Mucosa of descending colon (tissue), 3 donors: ENCODE measurements at places on chromosomes 6 and 20. TPM values are rescaled to one million over a fixed set of nuclear protein-coding genes. Genes with fewer than 3 reads are reported as not detected.

- DNase-seq, result no peak
These were observed 10.1 kb downstream of the CD164 start for GRCh38 chr6:109372130-109372529.

DNA sequence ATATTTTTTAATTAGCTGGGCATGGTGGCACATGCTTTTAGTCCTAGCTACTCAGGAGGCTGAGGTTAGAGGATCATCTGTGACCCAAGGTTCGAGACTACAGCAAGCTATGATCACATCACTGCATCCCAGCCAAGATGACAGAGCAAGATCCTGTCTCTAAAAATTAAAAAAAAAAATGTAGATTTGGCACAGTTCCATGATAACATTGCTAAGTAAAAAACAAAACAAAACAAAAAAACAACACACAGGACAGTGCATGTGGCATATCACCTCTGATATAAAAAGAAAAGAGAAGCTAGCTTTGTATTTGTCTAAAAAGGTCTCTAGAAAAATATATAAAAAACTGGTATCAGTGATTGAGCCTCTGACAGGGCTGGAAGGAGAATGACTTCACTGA is 24.6 kb downstream of the RNF24 start:
- DNase-seq, result no peak

DNA sequence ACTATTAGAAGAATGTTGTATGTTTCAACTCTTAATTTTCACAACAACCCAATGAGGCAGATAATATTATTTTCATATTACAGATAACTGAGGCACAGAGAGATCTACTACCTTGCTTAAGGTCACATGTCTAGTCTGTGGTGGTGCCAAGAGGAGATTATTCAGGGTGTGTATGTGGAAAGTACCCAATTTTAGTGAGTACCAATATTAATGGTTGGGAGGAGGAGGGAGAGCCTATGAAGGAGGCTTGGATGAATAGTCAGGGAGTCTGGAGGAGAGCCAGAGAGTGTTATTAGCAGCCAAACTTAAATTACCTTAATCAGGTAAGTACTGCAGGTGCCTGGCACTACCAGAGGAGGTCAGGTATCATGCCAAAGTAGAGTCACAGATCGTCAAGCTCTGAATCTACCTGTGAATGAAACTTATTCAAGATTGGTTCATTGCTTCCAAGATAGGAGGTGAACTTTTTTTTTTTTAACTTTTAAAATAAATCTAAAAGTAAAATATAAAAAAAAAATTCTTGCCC is 10.9 kb upstream of the CALHM6 start:
- DNase-seq, result no peak

DNA sequence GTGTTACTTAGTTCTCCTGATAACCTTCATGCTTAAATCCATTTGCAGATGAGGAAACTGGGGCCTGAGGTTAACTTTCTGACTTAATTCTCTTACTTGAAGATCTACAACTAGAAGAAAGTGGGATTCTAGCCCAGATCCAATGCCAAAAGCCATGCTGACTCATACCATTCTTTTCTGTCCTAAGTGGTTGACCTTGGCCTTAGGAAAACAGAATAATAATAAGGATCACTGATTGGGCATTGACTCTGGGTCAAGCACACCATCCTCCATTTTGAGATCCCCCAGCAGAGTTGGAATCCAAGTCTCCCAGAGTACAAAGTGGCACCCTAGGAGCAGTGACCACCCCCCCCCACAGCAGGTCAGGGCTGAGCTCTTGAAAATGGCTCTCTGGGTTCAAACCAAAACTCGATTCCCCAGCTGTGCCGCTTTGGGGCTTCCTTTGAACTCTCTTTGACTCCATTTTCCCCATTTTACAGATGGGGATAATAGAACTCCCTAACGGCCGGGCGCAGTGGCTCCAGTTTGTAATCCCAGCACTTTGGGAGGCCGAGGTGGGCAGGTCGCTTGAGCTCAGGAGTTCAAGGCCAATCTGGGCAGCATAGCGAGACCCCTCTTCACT is 12.8 kb upstream of the ZNF217 start:
- no peak for DNase-seq

Gene POU5F1
- total RNA-seq, result 2.1 TPM

- no peak for DNase-seq
These were observed 58.0 kb downstream of the MYH7B start for GRCh38 chr20:35013421-35014411.

DNA sequence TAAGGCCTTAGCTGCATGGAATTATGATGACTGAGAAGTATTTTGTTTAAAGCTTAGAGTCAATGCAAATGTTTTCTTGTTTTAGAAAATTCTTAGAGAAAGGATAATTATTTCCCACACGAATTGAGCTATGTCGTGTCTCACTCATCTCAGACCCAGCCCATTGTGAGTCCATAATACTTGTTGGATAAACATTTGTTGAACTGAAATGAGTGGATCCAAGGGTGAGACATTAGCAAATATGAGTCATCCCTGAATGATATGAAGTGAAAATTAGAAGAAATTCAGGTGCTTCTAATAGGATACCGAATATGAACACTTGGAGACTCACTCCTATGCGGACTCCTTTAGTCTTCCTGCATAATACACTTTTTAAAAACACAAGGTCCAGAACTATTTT is 41.6 kb upstream of the ARMC2 start:
- no peak for DNase-seq

DNA sequence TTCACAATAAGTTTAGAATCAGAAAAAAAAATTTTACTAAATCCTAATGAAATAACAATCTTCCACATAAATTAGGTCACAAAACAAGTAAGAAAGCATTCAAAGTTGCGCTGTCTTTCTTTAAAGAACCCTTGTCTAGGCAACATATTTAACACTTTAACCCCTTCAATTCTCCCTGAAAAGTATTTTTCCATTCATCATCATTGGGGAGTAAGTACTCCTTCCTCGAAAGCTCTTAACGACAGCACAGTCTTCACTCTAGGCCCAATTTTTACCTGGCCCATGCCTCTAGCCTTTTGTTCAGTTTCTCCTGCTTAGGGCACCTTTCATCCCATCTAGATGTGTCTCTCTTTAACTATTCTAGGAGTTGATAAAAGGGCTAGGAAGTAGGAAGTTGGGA is 2.6 kb downstream of the TSPYL1 start:
- DNase-seq, result no peak
